Spinal cord (tissue), 10 donors: ENCODE measurements at places on chromosomes 16 and 17. TPM values are rescaled to one million over a fixed set of nuclear protein-coding genes. Genes with fewer than 3 reads are reported as not detected.

DNA sequence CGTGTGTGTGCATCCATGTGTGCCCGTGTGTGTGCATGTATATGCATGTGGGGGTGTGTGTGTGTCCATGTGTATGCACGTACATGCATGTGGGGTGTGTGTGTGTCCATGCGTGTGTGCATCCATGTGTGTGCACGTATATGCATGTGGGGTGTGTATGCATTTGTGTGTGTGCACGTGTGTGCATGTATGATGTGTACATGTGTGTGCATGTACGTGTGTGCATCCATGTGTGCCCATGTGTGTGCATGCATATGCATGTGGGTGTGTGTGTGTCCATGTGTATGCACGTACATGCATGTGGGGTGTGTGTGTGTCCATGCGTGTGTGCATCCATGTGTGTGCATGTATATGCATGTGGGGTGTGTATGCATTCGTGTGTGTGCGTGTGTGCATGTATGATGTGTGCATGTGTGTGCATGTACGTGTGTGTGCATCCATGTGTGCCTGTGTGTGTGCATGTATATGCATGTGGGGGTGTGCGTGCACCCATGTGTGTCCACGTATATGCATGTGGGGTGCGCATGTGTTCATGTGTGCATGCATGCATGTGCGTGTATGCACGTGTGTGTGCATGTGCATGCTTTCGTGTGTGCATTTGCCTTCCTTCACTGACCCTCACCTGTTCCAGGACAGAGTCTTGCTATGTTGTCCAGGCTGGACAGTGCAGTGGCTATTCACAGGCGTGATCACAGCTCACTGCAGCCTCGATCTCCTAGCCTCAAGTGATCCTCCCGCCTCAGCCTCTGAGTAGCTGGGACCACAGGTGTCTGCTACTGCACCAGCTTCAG lies 129.6 kb upstream of the TNRC6C start:
- DNase-seq, result no peak

DNA sequence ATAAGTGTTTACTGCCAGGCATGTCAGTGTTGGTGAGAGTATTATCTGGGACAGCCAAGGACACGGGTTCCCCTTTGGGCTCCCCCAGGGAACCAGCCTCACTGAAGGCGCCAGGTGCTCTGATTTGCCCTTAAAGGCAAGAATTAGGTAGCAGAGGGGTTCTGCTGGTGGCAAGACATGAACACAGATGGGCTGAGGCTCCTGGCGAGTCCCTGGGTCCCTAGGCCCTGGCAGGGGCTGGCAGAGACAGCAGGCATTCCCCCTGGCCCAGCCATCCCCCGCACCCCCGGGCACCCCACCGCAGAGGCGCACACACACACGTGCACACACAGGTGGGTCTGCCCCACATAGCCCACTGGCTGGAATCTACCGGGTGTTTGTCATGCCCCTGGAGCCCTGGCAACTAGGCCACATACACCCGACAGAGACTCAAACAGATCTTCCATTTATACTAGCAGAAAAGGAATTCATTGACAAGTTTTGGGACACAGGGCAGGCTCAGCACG lies 153.3 kb downstream of the C16orf78 start:
- DNase-seq, result no peak

DNA sequence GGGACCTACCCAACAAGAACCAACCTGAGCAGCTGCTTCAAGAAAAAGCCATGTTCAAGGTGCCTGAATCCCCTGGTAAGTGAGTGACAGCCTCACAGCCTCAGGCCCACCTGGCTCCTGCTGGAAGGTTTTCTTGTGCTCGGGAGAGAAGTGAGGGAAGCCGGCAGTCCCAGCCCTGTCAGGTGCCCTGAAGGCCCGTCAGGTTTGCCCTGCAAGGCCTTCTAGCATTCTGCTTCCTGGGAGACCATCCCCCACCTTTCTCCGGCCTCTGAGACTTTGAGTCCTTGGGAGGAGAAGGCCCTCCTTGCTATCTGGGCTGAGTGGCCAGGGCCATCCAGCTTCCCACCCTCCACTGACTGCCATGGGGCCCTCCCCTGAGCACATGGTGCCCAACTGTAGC lies 166.7 kb upstream of the ZNF267 start:
- DNase-seq, result no peak

DNA sequence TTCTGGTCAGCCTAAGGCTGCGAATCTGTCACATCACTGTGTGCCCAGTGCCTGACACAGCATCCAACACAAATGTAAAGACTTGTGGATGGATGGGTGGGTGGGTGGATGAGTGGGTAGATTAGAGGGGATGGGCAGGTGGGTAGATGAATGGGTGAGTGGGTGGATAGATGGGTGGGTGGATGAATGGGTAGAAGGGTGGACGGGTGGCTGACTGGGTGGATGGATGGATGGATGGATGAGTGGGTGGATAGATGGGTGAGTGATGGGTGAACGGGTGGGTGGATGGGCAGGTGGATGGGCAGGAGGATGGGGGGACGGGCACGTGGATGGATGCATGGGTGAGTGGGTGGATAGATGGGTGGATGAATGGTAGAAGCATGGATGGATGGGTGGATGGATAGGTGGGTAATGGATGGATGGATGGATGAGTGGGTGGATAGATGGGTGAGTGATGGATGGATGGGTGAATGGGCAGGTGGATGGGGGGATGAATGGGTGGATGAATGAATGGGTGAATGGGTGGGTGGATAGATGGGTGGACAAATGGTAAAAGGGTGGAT lies 31.1 kb upstream of the ZFPM1 start:
- DNase-seq, result no peak

DNA sequence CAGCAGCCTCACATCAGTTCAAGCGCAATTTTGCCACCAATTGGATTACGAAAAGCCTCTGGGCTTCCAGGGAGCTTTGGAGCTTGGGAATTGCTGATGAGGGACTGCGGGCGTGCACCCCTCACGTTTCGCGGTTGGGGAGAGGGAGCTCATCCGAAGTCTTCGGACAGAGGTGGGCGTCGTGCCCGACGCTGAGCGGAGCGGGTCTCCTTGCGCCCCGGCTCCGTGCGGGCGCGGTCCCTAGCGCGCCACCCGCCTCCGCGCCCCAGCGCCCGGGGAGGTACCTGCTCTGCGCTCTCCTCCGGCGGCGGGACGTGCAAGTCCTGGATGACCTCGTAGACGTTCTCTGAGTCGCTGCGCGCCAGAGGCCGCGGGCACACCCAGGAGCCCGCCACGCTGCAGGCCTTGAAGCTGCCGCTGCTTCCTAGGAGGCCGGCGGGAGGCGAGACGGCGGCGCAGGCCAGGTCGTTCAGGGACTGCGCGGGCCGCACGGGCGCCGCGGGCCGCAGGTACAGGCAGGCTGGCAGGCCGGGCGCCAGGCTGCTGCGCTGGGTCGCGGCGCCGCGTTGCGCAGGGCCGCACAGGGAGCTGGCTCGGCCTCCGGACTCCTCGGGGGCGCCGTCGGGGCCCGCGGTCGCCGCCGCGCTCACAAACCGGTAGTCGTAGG lies 3.2 kb downstream of the ARHGAP27 start:
- DNase-seq, result no peak

DNA sequence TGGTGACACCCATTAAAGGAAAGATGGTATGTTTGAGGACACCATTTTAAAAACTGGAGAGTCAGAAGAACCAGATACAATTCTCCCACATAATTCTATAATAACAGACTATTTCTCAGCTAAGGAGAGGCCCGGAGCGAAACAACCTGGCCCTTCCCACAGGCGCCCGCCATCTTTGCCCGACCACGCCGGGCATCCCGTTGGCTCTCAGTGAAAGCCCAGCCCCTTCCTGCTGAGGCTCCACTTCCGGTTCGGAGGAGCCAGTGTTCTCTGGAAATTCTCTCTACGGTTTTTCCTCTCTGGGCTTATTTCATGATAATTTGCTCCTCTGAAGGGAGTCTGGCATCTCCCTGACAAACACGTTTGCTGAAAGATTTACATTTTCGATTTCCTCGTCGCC lies 175.7 kb downstream of the AXIN2 start:
- no peak for DNase-seq

SNX20 gene
- 0.73 TPM for polyA plus RNA-seq

DNA sequence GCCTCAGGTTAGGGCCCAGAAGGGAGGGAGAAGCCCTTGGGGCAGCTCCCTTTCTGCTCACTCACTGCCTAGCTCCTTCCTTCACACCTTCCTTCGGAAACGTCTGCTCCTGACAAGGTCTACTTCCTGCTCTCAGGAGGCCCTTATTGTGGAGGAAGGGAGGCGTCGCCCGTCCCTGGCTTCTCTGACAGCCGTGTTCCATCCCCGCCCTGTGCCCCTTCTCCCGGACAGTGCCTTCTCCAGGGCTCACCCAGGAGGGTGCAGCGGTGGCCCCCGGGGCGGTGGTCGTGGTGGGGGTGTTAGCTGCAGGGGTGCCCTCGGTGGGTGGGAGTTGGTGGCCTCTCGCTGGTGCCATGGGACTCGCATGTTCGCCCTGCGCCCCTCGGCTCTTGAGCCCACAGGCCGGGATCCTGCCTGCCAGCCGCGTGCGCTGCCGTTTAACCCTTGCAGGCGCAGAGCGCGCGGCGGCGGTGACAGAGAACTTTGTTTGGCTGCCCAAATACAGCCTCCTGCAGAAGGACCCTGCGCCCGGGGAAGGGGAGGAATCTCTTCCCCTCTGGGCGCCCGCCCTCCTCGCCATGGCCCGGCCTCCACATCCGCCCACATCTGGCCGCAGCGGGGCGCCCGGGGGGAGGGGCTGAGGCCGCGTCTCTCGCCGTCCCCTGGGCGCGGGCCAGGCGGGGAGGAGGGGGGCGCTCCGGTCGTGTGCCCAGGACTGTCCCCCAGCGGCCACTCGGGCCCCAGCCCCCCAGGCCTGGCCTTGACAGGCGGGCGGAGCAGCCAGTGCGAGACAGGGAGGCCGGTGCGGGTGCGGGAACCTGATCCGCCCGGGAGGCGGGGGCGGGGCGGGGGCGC lies 231.9 kb downstream of the SEC14L1 start:
- DNase-seq, result no peak

- no peak for DNase-seq
Observed at GRCh38 chr17:29430275-29430674, 40.1 kb downstream of the TAOK1 start.

DNA sequence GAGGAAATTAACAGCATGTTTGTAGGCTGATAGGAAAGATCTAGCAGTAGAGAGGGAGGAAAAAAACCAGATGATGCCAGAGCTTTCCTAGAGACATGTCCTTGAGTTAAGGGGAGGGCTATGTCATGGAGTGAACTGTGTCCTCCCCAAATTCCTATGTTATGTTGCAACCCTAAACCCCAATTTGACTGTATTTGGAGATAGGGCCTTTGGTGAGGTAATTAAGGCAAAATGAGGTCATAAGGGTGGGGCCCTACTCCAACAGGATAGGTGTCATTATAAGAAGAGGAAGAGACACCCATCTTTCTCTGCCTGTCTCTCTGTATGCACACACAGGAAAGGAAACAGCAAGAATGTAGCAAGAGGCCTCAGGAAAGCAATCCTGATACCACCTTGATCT lies 195.3 kb upstream of the AXIN2 start:
- DNase-seq, result no peak

DNA sequence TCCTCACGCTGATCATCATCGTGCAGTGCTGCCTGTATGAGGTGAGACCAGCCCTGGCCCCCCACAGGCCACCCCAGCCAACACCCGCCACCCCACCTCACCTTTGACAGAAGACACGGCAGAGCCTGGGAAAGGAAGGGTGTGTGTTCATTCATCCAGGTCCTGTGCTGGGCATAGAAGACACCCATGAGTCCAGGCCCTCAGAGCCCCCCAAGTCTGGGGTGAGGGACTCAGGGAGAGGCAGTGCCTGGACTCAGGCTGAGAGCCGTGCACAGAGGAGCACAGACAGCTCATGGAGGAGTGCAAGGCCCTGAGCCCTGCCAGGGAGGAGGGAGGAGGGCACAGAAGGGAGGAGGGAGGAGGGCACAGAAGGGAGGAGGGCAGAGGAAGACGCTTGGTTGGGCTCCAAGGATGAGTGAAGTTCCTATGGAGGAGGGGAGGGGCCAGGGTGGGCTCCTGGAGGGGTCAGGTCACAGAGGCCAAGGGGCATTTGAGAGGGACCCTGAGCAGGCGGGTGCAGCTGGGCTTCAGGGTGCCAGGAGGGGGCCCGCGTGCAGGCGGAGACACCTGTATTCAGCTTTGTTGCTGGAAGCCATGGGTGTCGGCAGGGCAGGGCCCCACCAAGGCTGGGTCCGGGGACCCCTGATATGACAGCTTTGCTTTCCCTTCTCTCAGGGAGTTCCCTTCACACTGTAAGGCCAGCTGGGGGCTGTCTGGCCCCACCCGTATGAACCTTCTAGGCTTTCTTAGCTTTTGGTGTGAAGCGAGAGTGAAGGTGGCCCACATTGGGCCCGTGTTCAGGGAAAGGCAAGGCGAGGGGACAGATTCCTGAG lies 11.4 kb downstream of the TAX1BP3 start:
- DNase-seq, result no peak

NUDT7 gene
- 6.1 TPM for polyA plus RNA-seq

DNA sequence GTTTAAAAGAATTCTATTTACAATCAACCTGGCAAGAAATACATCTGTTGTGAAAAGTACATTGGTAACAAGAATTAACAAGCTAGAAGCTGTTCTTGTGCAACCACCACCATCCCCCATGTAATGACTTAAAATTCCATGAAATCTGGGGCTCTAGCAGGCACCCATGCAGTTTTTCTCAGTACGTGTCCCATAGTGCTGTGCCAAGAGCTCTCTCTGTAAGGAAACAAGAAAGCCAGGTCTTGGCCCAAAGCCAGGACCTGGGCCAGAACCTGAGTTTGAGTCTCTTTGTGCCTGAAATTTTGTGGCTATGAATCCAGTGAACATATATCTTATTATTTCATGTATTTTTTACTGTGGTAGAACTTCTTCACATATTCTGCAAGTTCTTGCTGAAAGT lies 46.6 kb downstream of the NUP93 start:
- DNase-seq, result peak; percentile 83

DNA sequence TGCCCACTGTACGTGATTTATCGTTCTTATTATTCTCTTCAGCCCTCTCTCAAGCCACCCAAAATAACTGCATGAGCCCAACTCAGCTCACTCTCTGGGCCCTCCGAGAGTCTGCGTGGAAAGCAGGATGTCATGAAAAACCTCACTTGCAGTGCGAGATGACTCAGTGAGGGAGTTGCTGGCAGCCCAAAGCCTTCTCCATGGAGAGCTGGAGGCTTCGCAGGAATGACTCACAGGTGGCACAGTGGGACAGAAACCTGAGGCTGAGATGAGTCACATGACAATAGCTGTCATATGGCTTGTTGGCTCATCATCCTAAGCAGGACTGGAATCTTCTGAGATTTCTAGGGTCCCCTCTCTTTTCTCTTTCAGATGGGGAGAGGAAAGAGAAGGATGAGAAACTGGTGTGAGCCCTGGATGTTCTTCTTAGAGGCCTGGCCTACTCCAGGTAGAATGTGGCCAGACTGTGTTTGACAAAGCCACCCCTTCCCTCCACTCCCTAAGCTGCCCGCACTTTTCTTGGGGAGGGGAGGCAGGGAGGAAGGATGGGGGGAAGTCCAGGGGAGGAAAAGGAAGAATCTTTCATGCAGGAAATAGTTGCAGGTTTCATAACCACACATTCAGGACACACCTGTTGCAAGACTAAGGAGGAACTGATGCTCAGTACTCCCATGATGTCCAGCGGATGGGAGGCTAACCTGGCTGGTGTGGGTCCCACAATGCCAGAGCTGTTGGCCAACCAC lies 160.6 kb upstream of the RPL38 start:
- DNase-seq, result no peak

- DNase-seq, result no peak
Observed at GRCh38 chr16:27384425-27384824, 17.5 kb upstream of the IL21R start.

BEAN1 gene
- 26.1 TPM for polyA plus RNA-seq
